Kidney capillary endothelial cell (primary cell): ENCODE measurements at places on chromosomes 6 and 20.
A peak's percentile ranks its signal among the peaks of the same experiment; 100 is the strongest.

- DNase-seq: no peak
Measured at GRCh38 chr6:18183766-18184165, 28.5 kb downstream of the KDM1B start.

GRCh38 chr6:90610751-90611542 is 24.1 kb upstream of the MAP3K7 start:
- peak; percentile 44 for DNase-seq

- DNase-seq: no peak
Measured at GRCh38 chr6:9136141-9136822, 700.9 kb upstream of the SLC35B3 start.

- DNase-seq: no peak
Measured at GRCh38 chr20:24831232-24831631, 117.8 kb upstream of the CST7 start.

- no peak for DNase-seq
Measured at GRCh38 chr6:75530696-75531095, 37.1 kb upstream of the FILIP1 start.

GRCh38 chr6:50120300-50120699 is 70.6 kb upstream of the DEFB112 start:
- DNase-seq: no peak

DNA sequence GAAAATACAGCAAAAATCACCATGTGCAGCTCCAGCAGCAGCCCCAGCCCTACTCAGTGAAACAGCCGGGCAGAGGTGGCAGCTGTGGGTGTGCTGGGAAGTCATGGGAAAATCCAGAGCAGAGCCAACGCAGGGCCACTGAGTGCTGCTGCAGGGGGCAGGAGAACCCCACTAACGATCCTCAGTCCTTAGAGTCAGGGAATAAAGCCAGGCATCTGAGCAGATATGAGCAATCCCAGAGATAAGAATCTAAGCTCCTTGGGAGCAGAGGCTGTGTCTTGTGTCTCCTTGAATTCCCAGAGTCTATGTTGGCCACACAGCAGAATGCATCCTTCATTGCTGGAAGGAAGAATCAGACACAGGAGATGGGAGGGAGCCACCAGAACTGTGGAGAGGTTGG is 493.1 kb upstream of the MAP3K7 start:
- no peak for DNase-seq

DNA sequence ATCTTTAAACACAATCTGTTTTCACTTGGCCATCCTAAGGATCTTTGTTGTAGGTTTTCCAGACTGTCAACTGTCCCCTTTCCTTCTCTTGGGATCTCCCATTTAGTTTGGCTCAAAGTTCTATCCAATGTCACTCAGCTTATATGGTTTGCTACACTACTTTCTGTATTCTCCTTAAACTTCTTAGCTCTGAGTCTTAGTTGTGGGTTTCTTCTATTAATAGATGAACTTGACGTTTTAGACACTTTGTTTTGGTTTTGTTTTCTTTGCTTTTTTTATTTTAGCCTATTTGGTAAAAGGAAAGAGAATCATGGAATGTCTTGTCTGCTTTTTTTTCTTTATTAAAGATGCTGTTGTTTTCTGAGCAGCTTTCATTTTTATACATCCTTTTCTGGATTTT is 11.4 kb downstream of the RMND1 start:
- DNase-seq: no peak

DNA sequence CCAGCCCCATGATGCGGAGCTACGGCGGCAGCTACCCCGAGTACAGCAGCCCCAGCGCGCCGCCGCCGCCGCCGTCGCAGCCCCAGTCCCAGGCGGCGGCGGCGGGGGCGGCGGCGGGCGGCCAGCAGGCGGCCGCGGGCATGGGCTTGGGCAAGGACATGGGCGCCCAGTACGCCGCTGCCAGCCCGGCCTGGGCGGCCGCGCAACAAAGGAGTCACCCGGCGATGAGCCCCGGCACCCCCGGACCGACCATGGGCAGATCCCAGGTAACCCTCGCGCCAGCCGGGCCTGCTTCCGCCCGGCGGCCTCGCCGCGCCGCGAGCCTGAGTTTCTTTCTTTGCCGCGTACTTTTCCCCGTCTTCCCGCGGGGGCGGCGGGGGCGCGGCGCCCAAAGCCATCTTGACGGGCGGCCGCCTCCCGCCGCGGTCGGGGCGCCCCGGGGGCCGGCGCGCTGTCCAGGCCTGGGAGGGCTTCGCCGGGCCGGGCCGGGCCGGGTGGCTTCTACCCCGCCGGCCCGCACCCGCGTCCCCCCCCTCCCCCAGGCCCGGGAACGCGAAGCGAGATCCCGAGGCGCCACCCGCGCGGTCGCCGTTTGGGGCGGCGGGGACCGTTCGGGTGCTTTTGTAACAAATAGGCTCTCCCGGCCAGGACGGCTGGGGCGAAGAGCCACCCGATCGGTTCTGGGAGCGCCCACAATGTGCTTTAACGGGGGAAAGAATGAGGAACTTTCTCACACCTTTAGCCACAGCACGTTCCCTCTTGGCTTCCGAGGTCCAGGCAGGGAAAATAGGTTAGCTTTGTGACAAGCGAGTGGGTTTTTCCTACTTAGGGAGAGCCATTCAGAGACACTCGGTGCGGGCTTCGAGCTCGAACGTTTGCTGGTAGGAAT is 2.3 kb downstream of the ARID1B start:
- DNase-seq: peak; percentile 22

DNA sequence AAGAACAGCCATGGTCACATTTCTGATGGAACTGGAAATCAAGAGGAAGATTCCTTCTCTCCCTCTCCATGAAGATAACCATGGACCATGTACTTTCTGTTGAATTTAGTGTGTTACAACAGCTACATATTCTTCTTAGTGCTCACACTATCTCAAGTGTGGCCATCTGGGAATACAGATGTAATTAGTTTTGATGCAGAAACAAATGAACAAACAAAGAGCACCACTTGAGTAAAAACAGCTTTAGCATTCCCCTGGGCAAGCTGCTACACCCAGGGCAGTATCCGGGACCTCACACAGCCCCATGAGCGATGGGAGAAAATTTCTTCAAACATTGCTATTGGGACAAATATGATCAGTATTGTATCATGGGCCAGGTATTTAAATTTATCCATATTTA is 75.2 kb downstream of the RAMACL start:
- DNase-seq: no peak

GRCh38 chr20:56163806-56164205 is 84.7 kb upstream of the MC3R start:
- no peak for DNase-seq

- no peak for DNase-seq
Measured at GRCh38 chr20:41403604-41404003, 37.0 kb upstream of the EMILIN3 start.

DNA sequence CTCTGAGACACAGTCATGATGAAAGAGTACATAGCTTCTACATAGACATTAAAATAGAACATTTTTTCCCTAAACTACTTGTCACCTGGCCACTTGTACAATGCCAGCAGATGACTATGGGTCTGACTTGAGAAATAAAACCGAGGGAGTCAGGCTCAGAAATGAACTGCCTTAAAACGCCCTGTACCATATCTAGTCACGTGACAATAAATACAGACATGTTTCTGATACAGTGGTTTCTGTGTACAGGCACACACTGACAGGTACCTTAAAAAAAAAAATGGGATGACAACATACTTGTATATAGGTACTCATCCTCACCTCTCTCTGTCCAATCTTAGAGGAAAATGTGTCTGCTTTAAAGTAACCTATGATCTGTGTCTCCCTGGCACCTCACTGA is 144.1 kb downstream of the SH3BGRL2 start:
- no peak for DNase-seq

DNA sequence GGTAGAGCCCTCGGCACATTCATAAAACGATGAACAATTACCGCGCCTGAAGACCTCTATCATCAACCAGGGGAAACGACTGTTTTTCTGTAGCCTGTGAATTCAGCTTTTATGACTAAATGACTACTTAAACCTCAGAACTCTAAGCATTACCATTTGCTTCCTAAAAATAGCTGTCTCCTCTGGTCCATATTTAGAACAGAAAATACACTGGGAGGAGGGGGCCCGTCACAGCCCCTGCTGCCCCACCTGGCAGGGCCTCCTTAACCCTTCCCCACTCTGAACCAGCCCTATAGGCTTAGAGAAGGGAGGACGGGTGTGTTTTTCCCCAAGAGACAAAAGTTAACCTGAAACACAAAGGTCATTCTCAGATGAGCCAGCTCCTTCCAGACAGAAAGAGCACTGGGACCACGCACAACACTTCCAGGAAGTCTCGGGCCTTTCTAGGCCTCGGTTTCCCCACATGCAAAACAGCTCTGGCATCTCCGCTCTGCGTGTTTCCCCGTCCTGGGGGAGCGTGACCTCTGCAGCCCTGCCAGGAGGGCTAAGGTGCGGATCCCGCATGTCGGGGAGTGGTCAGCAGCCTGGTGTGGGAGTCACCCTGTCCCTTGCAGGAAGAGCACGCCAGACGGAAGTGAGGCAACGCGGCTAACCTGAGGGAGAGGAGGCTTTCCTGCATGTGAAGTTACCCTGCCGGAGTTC is 193.9 kb downstream of the DLL1 start:
- DNase-seq: no peak

GRCh38 chr6:39295611-39296011 is 18.6 kb downstream of the KCNK17 start:
- no peak for DNase-seq

- DNase-seq: no peak
Measured at GRCh38 chr6:90136837-90137568, 159.6 kb downstream of the BACH2 start.

GRCh38 chr6:93550551-93551276 is 131.4 kb upstream of the EPHA7 start:
- DNase-seq: no peak

DNA sequence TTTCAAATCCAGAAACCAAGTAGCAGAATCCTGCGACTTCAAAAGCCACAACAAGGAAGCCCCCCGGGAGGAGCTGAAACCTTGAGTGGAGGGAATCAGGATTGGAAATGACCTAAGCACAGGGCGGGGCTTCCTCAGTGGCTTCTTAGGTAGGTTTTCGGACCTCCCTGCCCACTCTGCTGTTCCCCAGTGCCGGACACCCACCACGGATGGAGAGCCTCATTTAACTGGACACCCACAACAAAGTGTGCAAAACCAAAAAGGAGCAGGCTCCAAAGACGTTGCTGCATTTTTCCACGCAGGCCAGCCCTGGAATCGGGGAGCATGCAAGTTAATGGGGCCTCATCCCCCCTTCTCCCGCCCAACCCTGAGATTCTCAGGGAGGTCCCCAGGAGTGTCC is 144.4 kb downstream of the NFATC2 start:
- DNase-seq: no peak

- no peak for DNase-seq
Measured at GRCh38 chr6:128532136-128532535, 11.7 kb upstream of the PTPRK start.

DNA sequence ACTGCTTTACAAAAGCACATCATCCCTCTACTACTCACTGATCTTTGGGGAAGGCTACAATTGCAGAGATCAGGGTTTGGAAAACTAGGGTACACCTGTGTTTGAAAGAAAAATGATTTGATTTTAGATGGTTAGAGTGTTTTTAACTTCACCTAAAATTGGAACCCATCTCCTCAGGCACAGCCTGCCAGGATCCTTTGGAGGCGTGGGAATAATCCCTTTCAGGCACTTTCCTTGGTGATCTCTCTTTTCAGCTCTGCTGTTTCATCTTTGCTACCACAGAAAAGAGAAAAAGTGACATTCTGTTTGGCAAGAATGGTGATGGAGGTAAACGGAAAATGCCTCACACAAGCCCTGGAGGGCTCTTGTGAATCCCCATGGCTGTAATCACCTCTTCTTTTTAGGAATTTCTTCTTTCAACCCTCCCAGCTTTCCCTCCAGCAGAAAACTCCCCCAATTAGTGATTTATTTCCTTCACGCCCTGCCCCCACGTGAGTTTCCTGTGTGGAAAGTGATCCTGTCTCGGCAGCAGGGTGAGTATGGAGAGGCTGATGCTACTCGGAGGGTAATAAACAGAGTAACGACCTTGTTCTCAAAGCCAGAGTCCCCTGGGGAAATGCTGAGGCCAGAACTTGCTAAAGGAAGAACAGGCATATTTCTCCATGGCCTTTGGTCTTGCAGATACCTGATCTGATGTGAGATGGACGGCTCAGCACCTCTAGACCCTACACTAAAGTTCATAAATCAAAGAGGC is 9.2 kb downstream of the KCNG1 start:
- no peak for DNase-seq
